Smooth muscle cell of the brain vasculature (primary cell): ENCODE measurements at places on chromosomes 13 and 19.

GRCh38 chr19:35562776-35563175, 682 bp downstream of the ATP4A start:
- DNase-seq = no peak

DNA sequence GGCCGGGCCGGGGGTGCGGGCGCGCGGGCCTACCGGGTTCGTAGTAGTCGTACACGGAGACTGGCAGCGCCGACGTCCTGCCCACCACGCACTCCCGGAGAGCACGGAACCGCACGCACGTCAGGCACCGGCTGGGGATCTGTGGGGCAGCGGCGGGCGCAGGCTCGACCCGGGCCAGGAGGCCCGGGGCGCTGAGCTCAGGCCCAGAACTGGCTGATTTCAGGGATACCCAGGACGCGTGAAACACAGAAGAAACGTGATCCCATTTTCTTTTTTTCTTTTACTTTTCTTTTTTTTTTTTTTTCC, 9.0 kb downstream of the F2RL3 start:
- DNase-seq = no peak

DNA sequence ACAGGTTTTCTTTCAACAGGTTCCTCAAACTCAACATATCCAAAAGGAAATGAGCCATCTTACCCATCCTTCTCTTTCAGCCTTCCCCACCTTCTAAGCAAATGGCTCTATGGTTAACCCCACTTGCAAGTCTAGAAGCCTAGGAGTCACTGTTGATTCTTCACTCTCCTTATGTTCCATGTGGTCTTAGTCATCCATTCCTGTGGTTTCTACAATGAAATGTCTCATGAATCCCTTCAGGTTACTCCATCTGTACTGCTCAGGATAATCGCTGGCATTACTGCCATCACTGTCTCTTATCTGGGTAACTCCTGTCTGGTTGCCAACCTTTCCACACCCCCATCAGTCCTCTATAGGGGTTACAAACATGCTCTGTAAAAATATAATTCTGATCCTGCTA, 381.3 kb downstream of the ENOX1 start:
- DNase-seq = no peak

DNA sequence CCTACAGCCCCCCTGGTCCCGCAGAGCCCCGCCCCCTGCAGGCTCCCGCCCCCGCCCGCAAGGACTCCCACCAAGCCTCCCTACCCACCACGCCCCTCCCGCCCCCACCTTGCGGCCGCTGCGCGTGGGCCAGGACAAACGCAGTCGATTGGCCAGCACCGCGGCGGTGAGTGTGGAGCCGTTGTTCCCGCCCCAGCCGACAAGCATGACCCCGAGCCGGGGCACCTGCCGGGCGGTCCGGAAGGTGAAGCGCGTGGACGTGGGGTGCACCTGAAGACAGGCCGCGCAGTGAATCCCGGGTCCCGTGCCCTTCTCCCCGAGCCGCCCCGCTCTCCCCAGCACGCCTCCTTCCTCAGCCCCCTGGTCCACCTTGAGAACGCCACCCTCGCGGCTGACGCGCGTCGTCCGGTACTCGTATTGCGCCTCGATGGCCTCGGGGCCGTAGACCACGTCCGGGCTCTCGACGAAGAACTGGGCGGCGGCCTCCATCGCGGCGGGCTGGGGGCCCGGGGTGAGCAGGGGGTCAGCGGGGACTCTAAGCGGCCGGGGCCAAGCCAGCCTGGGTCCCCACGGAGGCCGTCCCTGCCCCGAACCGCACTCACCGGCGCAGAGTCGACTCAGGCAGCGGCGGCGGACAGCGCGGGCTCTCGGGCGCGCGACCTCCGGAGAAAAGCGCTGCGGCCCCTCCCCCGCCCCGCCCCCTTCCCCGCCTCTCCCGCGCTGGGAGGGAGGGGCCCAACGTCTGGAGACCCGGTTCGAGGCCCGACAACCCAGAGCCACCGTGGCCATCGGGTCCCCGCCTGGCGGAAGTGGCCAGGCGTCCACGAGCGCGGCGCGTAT, at the start of gene ISYNA1:
TSS of gene ISYNA1 (minus strand) at position 643 of the 840 bp plus-strand sequence. CDS start at position 489, 154 bp downstream.
- no peak for DNase-seq

DNA sequence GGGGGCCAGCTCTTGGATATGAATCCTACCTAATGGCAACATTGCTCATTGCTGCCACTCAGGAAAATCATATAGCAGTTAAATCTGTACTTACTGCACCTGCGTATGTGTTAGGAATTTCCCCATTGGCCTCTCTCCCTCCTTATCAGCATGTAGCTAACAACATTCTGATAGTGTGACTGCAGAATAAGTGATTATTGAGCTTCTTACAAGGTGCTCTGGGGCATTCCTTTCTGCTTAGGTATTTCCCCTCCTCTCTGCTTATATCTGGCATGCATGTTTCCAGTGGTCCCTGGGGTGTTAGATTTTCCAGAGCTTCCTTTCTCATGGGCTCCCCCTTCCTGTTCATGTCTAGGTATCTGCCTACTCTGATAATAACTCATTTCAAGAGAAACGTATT, 414.1 kb upstream of the SLITRK1 start:
- DNase-seq = no peak

GRCh38 chr19:49895566-49896297, 955 bp downstream of the IL4I1 start:
- DNase-seq = no peak

GRCh38 chr13:26502826-26503225, 54.7 kb upstream of the WASF3 start:
- no peak for DNase-seq

GRCh38 chr13:30023196-30023895, 172.9 kb upstream of the UBL3 start:
- DNase-seq = no peak

DNA sequence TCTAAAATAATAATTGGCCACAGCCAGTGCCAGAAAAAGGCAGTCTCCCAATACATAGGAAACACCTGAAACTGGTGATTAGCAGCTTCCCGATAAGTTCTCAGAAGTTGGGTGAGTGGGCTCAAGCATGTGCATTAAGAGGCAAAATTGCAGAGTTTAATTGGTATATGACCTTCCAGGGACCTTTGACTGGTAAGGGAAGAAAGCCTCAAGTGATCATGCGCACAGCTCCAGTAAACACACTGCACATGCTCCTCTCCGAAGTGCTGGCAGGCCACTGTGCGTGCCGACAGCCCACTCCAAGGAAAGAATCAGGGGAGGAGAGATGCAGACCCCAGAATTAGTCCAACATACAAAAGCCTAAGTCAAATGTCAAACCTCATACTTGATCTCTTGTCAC, 18.9 kb upstream of the CEACAM8 start:
- no peak for DNase-seq

DNA sequence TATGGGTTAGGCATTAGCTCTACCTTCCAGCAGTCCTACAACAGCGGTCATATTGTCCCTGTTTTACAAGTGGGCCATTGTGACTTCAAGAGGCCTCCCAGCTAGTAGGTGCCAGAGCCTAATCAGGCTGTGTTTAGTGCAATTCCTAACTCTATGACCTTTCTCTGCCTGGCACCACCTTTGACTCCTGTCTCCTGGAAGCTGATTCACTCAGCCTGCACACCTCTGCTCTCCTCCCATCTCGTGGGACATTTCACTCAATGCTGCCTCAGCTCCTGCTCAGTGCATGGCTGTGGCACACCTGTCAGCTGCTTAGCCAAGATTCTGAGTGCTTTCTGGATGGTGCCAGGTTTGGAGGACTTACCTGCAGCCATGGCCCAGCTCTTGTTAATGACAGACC, 9.5 kb upstream of the GJB6 start:
- no peak for DNase-seq

DNA sequence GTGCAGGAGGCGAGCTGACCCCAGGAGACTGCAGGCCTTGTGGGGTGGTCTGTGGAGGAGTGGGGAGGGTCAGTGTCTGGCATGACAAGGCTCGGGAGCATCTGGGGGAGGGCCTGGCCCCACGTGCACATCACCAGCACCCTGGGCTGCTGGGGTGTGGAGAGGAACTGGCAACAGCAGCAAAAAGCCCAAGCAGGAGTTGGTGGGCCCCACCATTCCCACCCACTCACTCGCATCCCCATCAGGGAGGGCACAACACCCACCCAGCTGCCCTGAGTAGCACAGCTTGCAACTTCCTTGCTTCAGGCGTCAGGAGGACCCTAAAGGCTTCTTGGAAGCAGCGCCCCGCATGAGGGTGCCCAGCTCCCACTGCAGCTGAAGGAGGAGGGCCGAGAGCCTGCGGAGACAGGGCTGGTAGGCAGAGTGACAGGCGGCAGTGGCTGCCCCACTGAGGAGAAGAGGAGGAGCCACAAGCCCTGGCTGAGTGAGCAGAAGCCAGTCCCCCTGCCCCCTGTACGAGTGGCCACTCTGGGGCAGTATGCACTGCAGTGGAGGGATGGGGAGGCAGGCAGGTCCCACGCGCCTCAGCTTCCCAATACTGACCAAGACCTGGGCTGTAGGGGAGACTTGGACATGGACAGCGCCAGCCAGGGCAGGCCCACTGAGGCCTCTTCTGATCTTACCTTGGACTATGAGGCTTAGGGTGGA, 26.5 kb downstream of the ELL start:
- DNase-seq = no peak

DNA sequence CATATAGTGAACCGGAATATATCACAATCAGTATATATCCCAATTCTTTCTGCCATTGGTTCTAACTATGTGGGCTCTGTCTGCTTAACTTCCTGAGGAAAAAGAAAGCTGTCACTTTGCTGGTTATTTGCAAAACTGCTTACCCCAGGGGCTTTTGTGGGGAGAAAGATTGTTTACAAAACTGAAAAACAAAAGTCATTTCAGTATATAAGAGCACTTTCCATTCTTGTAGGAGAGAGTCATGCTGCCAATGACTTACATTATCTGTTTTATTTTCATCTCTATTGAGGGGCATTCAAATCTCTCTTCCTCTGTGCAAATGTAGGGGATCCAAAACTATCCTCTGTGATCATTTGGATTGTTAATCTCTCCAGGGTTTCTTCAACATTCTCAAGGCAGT, 3.2 kb upstream of the HS6ST3 start:
- no peak for DNase-seq

DNA sequence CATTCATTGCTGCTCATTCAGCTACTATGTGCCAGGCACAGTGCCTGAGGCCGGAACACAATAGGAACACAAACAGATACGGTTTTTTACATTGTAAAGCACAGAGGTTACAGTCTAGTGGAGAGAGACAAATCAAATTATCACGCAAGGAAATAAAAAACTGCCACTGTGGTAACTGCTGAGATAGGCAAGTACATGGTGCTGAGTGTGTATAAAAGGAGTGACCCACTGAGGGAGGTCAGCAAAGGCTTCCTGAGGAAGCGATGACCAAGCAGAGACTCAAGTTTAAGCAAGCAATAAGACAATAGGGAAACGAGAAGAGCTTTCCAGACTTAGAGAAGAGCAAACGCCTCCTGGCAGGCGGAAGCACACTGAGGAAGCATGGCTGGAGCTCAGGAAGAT, 56.4 kb downstream of the NUFIP1 start:
- peak; percentile 37 for DNase-seq

DNA sequence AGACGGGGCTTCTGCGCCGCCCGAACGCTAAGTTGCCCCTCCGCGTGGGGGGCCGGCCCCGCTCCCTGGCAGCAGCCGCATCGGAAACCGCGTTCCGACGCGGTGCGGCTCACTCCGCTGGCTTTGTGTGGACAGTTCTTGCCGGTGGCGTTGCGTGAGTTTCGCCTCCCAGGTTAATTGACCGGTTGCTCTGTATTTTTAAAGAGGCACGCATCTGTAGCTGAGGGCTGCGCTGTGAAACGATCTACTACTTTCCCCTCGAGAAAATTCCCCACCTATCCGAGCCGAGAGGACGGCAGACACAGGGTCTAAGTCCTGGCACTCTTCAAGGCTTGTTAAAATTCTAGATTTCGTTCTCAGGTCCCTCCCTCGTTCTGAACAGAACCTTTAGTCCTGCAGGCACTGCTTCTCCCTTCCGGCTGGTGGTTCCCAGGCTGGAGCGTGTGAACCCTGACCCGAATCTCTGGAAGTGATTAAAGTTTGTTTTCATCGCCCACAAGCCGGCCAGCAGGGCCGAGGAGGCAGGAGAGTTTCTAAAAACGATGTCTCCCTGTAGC, 933 bp downstream of the ARHGEF7 start:
- peak; percentile 77 for DNase-seq

- DNase-seq = no peak
Observed at GRCh38 chr13:20192836-20193161, at the start of gene GJB2. Gene GJB2, minus strand, starts transcription at chr13:20192938. Its CDS starts 3,357 bp downstream, at chr13:20189581.

GRCh38 chr13:30742901-30743300, 7.6 kb downstream of the ALOX5AP start:
- no peak for DNase-seq

DNA sequence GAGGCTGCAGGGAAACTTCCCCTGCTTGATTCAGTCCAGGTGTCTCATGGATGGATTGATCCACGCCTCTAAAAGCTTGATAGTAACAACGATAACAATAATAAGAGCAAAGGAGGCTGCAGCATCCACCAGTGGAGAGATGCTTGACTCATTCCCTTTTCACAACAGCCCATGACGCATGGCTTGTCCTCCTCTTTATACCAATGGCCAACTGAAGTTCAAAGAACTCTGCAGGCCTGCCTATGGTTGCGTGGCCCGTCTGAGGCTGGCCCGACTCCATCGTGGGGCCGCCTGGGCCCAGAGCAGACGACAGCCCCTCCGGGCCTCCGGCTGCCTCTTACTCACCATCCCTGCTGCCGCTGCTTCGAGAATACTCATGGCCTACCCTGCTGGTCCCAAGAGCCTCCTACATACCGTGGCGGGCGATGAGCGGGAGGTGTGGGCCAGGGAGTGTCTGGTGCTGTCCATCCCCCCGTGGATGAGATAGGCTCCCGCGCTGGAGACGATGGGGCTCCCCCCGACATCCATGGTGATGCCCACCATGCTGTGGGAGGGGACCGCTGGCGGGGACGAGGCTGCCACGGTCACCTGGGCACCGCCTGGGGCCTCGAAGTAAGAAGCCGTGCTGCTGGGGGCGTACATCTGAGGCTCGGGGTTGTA, 61.8 kb upstream of the RANBP3 start:
- DNase-seq = no peak

- no peak for DNase-seq
Observed at GRCh38 chr19:50266896-50267295, 62.3 kb downstream of the KCNC3 start.

- no peak for DNase-seq
Observed at GRCh38 chr19:1217366-1217765, 11.8 kb downstream of the STK11 start.

GRCh38 chr13:49454388-49455006, 10.4 kb downstream of the SETDB2 start:
- no peak for DNase-seq

DNA sequence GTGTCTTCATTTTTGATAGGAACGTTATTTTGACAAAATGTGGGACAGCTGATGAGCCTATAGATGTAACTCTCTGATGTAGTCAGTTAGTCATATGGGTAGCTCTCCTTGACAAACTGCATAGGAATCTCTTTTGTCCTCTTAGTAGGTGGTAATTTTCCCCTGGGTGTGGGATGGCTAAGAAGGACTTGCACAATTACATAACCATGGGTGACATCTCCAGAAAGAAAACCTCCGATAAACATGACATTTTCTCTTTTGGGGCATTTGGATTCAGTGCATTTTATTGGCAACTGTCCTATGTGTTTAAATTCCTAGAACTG, 41.8 kb downstream of the IGFL3 start:
- DNase-seq = no peak

DNA sequence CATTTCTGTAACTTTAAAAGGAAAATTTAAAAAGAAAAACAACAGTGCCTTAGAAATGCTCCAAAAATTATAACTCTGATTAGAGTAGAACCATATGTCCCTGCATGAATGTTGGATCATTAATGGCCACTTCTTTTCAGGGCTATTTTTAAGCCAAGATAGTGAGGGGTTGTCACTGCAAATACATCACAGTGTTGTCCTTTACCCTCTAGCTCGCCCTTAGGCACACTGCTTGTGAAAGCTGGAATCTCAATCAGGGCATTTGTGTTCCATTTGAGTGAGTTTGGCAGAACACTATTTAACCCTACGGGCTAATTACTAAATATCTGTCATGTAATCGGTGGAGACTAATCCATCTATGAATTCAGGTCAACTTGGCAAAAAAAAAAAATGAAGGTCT, 212.2 kb downstream of the NHLRC3 start:
- DNase-seq = no peak
